NCI-H1694 treated with DMSO at 0.1 percent for 48 hours (cell line): ENCODE measurements at places on chromosomes 3 and 15.

DNA sequence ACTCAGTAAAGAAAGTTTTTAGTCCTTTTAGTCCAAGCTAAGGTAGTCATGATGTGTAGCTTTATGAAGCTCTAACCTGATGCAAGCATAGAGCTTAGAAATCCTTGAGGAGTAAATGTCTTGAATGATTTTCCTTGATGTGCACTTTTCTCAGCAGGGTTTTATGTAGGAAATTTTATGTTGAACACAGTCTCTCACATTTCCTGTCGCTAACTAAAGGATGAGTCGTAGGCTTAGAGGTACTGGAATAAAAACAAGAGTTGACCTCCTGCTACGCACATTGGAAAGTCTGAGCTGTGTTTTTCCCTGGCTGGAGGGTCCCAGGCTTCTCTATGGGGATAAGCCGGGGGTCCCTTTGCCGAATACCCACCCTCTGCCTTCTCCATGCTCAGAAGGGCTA, 34.7 kb upstream of the ZPLD1 start:
- DNase-seq: no peak

DNA sequence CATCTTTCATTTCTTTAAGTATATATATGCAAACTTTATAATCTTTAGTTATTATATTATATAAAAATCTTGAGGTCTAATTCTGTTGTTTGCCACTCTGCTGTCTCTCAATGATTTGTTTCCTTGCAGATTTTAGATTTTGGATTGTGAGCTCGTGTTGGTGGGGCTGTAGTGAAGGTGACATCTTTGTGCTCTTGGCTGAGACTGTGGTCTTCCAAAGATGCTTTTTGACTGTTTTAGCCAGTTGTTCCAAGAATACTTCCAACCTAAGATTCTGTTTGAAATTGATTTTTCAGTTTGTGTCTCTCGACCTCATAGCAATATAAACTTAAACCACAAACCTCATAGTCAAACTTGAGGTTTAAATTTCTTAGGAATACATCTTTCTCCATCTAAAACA, 326.5 kb downstream of the SLC9A9 start:
- DNase-seq: no peak

DNA sequence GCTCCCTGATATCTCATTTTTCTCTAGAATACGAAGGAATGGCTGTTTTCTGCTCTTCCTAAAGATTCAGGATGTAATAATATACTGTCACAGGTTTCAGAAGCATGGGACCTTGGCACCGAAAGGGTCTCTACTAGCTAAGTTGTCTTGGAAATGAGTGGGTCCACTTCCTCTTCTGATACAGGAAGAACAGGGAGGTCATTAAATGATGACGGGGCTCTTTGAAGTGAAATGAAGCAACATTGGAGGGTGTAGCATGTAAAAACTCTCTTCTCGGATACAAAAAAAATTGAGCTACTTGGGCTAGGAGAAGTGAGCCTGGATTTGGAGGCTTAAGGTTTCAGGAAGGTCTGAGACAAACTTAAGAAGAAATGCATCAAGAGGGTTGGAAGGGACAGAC, 349.8 kb upstream of the TPRG1 start:
- DNase-seq: no peak

- no peak for DNase-seq
These were observed 129.8 kb downstream of the PPM1L start for GRCh38 chr3:160885791-160886286.

GRCh38 chr15:73323374-73323955, 45.3 kb downstream of the HCN4 start:
- DNase-seq: no peak

GRCh38 chr3:173173652-173174051, 32.6 kb upstream of the SPATA16 start:
- DNase-seq: no peak

DNA sequence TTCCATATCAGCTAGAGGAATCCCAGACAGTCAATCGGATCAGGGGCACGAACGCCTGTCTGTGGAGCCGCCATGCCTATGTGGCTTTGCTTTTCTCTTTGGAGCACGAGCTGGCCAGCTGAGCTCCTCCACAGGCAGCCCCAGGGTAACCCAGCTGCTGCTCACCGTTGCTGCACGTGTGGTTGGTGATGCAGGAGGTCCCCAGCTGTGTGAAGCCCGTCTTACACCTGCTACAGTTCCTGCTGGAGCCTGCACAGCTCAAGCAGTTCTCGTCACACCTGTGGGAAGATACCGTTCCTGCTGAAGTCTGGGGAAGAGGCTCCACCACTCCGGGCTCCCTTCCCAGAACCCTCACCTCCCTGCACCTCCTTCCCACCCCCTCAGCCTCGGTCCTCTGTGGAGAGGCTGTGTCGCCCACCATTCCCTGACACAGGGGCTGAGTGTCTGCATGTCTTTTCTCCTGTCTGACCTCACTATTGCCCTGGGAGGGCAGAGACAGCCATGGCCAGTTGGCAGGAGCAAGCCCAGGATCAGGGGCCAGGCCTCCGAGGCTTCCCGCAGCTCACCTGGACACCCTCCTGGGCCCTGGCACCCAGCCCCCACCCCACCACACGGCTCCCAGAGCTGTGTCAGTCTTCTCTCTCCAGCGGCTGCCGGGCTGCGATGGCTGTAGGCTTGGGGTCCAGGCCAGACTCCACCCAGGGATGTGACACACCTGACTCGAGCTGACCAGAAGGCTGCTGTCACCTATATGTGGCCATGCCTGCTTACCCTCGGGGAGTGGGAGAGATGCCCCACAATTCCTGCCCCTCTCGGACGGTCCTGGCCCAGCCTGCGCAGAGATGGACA, 12.2 kb upstream of the SNRPA1 start:
- DNase-seq: no peak

DNA sequence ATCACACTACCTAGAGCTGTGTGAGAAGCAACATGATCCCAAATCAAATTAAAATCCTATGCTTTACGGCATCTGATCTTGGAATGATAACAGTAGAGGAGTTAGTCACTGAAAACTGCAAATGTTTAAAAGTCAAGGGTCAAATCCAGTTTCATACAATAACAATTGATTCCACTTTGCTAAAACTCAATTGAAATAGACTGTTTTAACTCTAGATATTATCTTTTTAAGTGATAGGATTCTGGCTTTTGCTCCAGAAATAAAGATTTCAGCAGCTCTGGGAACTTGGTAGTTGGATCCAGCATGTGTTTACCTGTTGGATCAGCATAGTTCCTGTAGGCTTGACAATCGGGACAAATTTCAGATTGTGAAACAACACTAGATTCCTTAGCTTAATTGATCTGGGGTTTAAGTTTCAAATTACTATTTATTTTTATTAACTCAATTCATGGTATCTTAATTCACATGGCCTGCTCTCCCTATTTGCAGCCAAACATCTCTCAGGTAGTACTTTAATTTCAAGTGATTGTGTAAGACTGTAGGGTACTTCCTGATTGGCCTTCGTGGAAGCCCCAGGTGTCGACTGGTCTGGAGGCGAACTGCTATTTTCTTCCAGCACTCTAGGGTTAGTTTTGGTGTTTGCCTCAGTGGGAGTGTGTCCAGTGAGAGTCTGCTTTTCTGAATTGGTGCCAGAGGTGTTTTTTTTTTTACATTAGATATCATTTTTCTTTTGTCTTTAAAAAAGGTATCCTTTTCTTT, 16.6 kb downstream of the NFKBIZ start:
- DNase-seq: no peak
